ENCODE measurements at places on chromosomes 6 and 20. TPM values are rescaled to one million over a fixed set of nuclear protein-coding genes. Genes with fewer than 3 reads are reported as not detected.

- no peak for DNase-seq
Observed at GRCh38 chr6:45351667-45352066, 23.5 kb downstream of the RUNX2 start.

DEFB132 gene
- not detected for total RNA-seq

GRCh38 chr6:6283746-6284145 is 36.7 kb downstream of the F13A1 start:
- DNase-seq, result no peak

PTCHD4 gene
- total RNA-seq, result 0.91 TPM

- DNase-seq, result no peak
Observed at GRCh38 chr6:34617231-34617630, 61.1 kb upstream of the SPDEF start.

DNA sequence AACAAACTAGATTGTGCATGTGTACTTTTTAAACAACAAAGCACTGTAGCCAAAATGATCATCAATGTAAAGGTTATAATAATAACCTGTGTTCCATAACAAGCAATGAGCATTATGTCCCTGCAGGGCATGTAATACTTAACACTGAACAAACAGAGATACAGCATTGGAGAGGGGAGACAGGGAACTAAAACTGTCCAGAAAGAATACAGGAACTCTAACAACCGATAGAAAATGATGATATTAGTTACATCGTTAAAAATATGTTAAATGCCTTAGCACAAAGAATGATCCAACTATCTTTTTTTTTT is 80.5 kb downstream of the COL9A1 start:
- no peak for DNase-seq

SGK2 gene
- 2.5 TPM for total RNA-seq

C4B gene
- total RNA-seq, result 10.5 TPM

DNA sequence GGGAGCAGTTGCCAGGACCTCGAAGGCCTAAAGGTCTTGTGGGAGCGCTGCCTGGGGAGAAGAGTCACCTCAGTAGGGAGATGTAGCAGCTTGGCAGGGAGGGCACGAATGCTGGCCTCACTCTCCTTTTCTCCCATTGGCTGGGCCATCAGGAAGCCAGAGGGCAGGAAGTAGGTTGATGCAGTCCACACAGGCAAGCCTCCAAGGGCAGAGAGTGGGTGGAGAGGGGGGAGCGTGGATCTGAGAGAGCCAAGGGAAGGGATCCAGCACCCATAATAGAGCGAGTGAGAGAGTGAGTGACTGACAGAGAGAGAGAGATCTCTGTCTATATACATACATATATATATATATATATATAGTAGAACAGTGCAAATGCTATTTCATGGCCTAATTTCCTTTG is 215.3 kb upstream of the LRFN2 start:
- no peak for DNase-seq

- DNase-seq, result no peak
Observed at GRCh38 chr6:75414445-75415021, 79.1 kb downstream of the FILIP1 start.

GRCh38 chr20:5797843-5798462 is 47.8 kb downstream of the SHLD1 start:
- no peak for DNase-seq

- DNase-seq, result no peak
Observed at GRCh38 chr6:151445482-151445881, 6.4 kb downstream of the RMND1 start.

Measured in osteocyte (in vitro differentiated cells).